ENCODE measurements at places on chromosomes 6 and 20. TPM values are rescaled to one million over a fixed set of nuclear protein-coding genes. Genes with fewer than 3 reads are reported as not detected.

The FHL5 gene
- not detected for total RNA-seq

The C4B gene
- 0.58 TPM for total RNA-seq

The SOX4 gene
- total RNA-seq = 7.9 TPM

The BTBD3 gene
- 16.9 TPM for total RNA-seq

The ZC2HC1B gene
- total RNA-seq = not detected

The OPRM1 gene
- total RNA-seq = not detected

The TFEB gene
- total RNA-seq = 11.7 TPM

The GRM1 gene
- total RNA-seq = 0.03 TPM

The TBCC gene
- 18.4 TPM for total RNA-seq

The CTAGE9 gene
- not detected for total RNA-seq

The PNRC1 gene
- 26.8 TPM for total RNA-seq

The ID4 gene
- 0.86 TPM for total RNA-seq

The RAET1L gene
- total RNA-seq = 0.34 TPM

The SNRPB gene
- 995 TPM for total RNA-seq
